ENCODE measurements at places on chromosomes 2 and 18.

GRCh38 chr2:226064932-226065570, 665.5 kb downstream of the NYAP2 start:
- DNase-seq, result no peak

- no peak for DNase-seq
Observed at GRCh38 chr18:36304723-36305122, 7.2 kb downstream of the FHOD3 start.

- no peak for DNase-seq
Observed at GRCh38 chr2:19838616-19839015, 63.2 kb downstream of the TTC32 start.

DNA sequence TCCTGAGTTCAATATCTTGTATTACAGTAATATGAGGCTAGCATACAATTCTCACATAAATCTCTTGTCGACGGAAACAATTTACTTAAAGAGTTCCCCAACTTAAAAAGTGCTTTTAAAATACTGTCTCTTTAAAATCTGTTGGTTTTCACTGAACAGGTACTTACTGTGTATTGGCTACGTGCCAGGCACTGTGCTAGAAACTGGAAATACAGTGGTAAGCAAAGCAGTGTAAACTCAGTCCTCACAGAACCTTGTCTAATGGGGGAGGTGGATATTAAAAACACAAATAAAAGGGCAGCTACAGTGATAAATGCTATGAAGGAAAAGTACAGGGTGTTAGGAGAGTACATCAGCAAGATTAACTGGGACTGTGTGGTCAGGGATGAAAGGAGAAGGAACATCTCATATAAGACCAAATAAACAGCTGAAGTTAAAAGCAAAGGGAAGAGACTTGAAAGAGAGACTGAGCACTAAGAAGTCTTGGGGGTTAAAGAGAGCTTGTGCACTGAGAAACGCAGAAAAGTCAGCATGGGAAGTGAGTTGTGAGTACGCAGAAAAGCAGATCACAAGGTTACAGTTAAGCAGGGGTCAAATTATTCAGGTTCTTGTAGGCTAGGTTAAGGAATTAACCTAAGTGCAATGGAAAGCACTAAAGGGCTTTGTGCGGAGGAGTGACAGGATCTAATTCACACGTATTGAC, 52.5 kb downstream of the USP40 start:
- DNase-seq, result no peak

- DNase-seq, result no peak
Observed at GRCh38 chr18:45521777-45522176, 93.5 kb upstream of the SLC14A2 start.

GRCh38 chr2:138182250-138182936, 218.1 kb downstream of the HNMT start:
- no peak for DNase-seq

DNA sequence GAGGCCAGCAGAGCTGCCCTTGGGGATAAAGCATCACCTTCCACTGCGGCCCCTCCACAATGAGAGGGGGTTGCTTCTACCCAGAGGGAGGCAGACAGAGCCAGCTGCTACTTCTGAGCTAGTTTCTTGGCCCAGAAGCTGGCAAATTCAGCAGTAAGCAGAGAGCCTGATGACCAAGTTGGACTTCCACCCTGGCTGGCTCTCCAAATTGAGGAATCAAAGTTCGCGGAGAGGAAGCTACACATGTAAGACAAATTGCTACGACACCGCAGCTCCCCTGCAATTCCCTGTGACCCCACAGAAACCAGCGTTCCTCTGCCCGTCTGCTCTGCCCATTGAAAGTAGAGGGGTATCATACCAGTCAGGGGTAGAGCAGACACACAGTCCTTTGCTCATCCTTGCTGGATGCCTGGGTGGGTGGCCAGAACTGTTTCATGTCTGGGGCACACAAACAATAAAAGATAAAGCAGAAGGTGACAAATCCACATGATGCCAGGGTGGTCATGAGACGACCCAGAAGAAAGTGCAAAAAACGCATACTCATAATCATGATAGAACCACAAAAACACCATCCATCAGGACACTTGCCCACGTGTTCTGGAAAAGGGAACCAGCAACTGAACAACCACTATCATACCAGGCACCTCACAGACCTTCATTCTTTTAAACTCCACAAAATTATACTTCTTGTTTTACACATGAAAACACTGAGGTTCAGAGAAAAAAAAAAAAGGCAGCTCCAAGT, 5.4 kb downstream of the TFCP2L1 start:
- no peak for DNase-seq

DNA sequence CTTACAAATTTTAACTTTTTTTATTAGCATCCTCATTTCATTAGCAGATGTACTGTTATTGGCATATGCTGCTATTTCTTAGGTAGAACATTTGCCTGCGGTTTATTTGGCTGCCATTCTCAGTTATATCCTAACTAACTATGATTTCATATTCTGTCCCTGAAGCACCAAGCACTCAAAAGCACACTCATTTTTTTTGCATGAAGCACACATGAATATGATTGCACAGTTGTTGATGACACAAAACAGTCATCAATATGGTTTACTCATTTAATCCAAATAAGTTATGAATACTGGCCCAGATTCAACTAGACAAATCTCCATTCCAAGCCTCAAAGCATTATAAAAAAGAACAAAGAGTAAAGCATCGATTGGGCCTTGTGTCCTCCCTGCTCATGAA, 129.4 kb upstream of the CNTNAP5 start:
- DNase-seq, result no peak

- DNase-seq, result no peak
Observed at GRCh38 chr2:72889991-72890390, 2.8 kb downstream of the SPR start.

- DNase-seq, result no peak
Observed at GRCh38 chr2:23221236-23221635, 163.7 kb upstream of the KLHL29 start.

DNA sequence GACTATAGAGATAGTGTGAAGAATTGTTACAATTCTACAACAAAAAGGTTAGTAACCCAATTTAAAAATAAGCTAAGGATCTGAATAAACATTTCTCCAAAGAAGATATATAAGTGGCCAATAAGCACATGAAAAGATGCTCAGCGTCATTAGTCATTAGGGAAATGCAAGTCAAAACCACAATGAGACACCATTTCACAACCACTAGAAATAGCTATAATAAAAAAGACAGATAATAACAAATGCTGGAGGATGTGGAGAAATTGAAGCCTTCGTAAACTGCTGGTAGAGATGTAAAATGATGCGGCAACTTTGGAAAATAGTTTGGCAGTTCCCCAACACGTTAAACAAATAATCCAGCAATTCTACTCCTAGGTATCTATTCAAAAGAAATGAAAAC, 366.5 kb upstream of the POU3F3 start:
- DNase-seq, result no peak
